Neural cell (in vitro differentiated cells): ENCODE measurements at places on chromosomes 6 and 20. TPM values are rescaled to one million over a fixed set of nuclear protein-coding genes. Genes with fewer than 3 reads are reported as not detected.

The ZKSCAN3 gene
- polyA plus RNA-seq = 14.9 and 15.8 TPM in 2 replicates

The C20orf144 gene
- polyA plus RNA-seq = not detected in 2 replicates

The METTL24 gene
- polyA plus RNA-seq = not detected in 2 replicates

The RARS2 gene
- 48.8 and 50.4 TPM in 2 replicates for polyA plus RNA-seq

The TMEM74B gene
- polyA plus RNA-seq = 155 and 164 TPM in 2 replicates

The SERINC1 gene
- 783 and 879 TPM in 2 replicates for polyA plus RNA-seq

The MCHR2 gene
- polyA plus RNA-seq = not detected in 2 replicates

The SEMG1 gene
- not detected in 2 replicates for polyA plus RNA-seq

The TBXT gene
- polyA plus RNA-seq = not detected in 2 replicates

The RIPOR2 gene
- 77.6 and 83.8 TPM in 2 replicates for polyA plus RNA-seq

The KIAA1755 gene
- polyA plus RNA-seq = 1.3 TPM in 1 of 2 replicates, not detected in the other

The WFDC12 gene
- polyA plus RNA-seq = not detected in 2 replicates

The PNPLA1 gene
- 0.26 TPM in 1 of 2 replicates, not detected in the other for polyA plus RNA-seq

The SPATS1 gene
- polyA plus RNA-seq = not detected in 2 replicates

The FNDC1 gene
- polyA plus RNA-seq = not detected in 2 replicates

The PRSS16 gene
- not detected in 2 replicates for polyA plus RNA-seq

The LBP gene
- polyA plus RNA-seq = not detected in 2 replicates

The KCNQ2 gene
- 84.7 and 88.8 TPM in 2 replicates for polyA plus RNA-seq

The TCF21 gene
- polyA plus RNA-seq = not detected in 2 replicates

The SFT2D1 gene
- 78.5 and 81.7 TPM in 2 replicates for polyA plus RNA-seq

The ENPP4 gene
- polyA plus RNA-seq = 19.7 and 24.0 TPM in 2 replicates

The FAM229B gene
- 140 and 142 TPM in 2 replicates for polyA plus RNA-seq

The GPLD1 gene
- 11.0 and 14.3 TPM in 2 replicates for polyA plus RNA-seq

The DEFB114 gene
- polyA plus RNA-seq = not detected in 2 replicates

The GPR6 gene
- 1.4 and 7.3 TPM in 2 replicates for polyA plus RNA-seq

The ULBP3 gene
- 2.2 and 2.8 TPM in 2 replicates for polyA plus RNA-seq

The OR12D3 gene
- polyA plus RNA-seq = not detected in 2 replicates

The TSHZ2 gene
- polyA plus RNA-seq = 4.6 and 6.0 TPM in 2 replicates
